SJCRH30 (cell line): ENCODE measurements at places on chromosomes 4 and X.

DNA sequence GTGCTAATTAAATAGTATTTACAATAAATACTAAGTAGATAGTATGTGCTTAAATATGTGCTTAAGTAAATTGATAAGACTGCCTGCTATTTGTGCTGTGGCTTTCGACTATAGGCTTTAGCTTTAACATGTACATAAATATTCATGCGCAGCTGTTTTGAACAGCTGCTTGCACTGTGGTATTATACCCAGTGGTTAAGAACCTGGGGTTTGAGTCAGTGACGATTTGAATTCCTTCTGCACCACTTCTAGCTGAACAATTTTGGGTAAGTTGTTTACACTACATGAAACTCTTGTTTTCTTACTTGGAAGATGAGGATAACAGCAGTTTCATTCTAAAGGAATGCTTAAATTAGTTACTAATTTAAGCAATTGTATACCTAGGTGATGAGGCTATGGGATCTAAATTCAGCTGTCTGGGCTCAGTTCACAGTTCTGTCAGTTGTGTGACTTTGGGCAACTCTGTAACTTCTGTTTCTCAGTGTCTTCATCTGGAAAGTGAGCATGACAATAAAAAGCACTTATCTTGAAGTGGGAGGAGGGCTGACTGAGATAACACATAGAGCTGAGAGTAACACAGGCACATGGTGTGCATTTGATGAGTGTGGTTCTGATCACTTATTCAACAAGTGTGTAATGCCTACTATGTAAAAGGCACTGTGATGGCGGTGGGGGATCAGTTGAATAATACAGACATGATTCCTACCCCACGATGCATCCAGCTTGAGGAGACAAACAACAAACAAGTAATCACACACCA lies 37.0 kb downstream of the HPGDS start:
- H3K36me3 ChIP-seq, result no peaks in the 10 kb centered on the region
- H3K4me1 ChIP-seq, result peaks cover 36% of the 10 kb centered on the region
- H3K27me3 ChIP-seq, result no peaks in the 10 kb centered on the region
- H3K27ac ChIP-seq, result peak overlapping the region; percentile 6

DNA sequence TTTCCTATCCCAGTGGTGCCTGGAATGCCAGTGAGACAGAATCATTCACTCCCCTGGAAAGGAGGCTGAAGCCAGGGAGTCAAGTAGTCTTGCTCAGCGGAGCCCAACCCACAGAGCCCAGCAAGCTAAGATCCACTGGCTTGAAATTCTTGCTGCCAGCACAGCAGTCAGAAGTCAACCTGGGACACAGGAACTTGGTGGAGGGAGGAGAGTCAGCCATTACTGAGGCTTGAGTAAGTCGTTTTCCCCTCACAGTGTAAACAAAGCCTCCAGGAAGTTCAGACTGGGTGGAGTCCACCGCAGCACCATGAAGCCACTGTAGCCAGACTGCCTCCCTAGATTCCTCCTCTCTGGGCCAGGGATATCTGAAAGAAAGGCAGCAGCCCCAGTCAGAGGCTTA lies 283.2 kb upstream of the CPEB2 start:
- no peaks in the 10 kb centered on the region for H3K36me3 ChIP-seq
- H3K27me3 ChIP-seq, result no peaks in the 10 kb centered on the region

GRCh38 chr4:113878668-113879067 lies 100.8 kb downstream of the ARSJ start:
- H3K27me3 ChIP-seq, result no peaks in the 10 kb centered on the region
- H3K27ac ChIP-seq, result no peak overlapping the region
- peak; percentile 44 for DNase-seq
- no peaks in the 10 kb centered on the region for H3K36me3 ChIP-seq

- DNase-seq, result no peak
- no peaks in the 10 kb centered on the region for H3K36me3 ChIP-seq
- no peaks in the 10 kb centered on the region for H3K27me3 ChIP-seq
Observed at GRCh38 chr4:184198190-184198589, 19.5 kb downstream of the ENPP6 start.

- peak; percentile 44 for DNase-seq
- no peaks in the 10 kb centered on the region for H3K27me3 ChIP-seq
Observed at GRCh38 chr4:176579226-176579625, 213.5 kb downstream of the VEGFC start.

DNA sequence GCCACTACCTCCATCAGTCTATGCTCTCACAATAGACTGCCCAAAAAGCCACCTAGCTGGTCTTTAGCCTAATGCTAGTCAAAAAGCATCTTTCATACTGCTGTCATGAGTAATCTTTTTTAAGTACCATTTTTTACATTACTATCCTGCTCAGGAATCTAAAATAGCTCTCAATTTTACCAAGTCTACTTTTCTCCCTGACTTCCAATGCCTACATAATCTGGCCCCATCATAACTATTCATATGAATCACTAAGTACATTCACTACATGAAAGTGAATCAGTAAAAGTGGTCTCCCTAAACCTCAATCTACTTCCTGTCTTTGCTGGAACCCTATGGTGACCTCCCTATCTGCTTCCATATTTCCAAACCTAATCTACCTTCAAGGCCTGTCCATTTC lies 105.9 kb downstream of the THOC2 start:
- peaks cover 77% of the 10 kb centered on the region for H3K36me3 ChIP-seq
- DNase-seq, result no peak
- H3K4me1 ChIP-seq, result 0 out of 2 replicates have a peak, but pooled peaks cover 2% of the 10 kb centered on the region
- no peaks in the 10 kb centered on the region for H3K27me3 ChIP-seq

- H3K27ac ChIP-seq, result no peak overlapping the region
- peaks cover 6% of the 10 kb centered on the region; the same call in 1 of the 2 replicates for H3K27me3 ChIP-seq
- H3K4me1 ChIP-seq, result no peaks in the 10 kb centered on the region; the same call in 1 of the 2 replicates
- no peak overlapping the region for H3K4me3 ChIP-seq
Observed at GRCh38 chr4:8291701-8292477, 22.3 kb downstream of the HTRA3 start.

DNA sequence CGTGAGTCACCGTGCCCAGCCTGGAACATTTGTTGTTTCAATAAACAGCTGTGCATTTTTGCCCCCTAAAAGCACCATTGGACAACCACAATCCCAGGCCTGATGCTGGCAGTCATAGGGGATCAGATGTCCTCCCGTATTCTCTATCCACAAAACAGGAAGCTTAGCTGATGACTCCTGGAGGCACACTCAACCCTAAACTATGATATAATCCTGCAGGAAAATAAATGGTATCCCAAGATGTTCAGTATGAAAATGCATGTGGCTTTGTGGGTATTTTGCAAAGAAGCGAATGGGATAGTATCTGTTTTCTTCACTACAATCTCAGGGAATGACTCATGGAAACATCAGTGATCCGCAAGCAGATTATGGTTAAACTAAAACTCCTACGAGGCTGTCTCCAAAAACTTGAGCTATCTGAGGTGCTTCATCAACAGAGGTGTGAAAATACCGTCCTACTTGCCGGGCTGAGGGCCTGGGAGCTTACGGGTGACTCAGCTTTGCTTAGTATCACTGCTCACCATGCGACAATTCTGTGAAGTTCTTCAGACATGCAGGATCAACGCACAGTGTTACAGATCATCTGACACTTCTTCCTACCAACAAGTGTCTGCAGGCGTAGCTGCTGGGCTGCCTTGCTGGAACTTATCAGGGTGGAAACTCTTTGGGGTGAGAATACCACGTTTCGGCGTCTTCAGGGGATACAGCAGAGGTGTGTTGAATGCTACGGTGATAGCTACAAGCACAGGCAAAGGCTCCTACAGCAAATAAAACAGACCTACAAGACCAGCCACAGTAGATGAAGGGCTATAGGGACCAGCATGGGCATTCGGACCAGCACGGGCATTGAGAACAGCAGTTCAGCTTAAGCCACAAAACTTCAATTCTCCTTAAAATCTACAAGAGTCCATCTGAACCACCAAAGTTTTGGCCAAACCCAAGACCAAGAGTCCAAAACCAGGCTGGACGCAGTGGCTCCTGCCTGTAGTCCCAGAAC lies 148.5 kb downstream of the DHRSX start:
- DNase-seq, result peak; percentile 95
- peaks cover 18% of the 10 kb centered on the region for H3K4me1 ChIP-seq
- H3K27ac ChIP-seq, result peak overlapping the region; percentile 89
- H3K4me3 ChIP-seq, result no peak overlapping the region

- H3K4me3 ChIP-seq, result no peak overlapping the region
- no peaks in the 10 kb centered on the region for H3K36me3 ChIP-seq
- H3K27ac ChIP-seq, result no peak overlapping the region
- H3K4me1 ChIP-seq, result no peaks in the 10 kb centered on the region
- DNase-seq, result no peak
Observed at GRCh38 chr4:24002330-24002966, 112.6 kb upstream of the PPARGC1A start.

GRCh38 chrX:11097933-11098332 lies 13.2 kb upstream of the HCCS start:
- DNase-seq, result no peak
- H3K4me1 ChIP-seq, result peaks cover 15% of the 10 kb centered on the region
- peaks cover 4% of the 10 kb centered on the region for H3K36me3 ChIP-seq
- no peaks in the 10 kb centered on the region for H3K27me3 ChIP-seq

DNA sequence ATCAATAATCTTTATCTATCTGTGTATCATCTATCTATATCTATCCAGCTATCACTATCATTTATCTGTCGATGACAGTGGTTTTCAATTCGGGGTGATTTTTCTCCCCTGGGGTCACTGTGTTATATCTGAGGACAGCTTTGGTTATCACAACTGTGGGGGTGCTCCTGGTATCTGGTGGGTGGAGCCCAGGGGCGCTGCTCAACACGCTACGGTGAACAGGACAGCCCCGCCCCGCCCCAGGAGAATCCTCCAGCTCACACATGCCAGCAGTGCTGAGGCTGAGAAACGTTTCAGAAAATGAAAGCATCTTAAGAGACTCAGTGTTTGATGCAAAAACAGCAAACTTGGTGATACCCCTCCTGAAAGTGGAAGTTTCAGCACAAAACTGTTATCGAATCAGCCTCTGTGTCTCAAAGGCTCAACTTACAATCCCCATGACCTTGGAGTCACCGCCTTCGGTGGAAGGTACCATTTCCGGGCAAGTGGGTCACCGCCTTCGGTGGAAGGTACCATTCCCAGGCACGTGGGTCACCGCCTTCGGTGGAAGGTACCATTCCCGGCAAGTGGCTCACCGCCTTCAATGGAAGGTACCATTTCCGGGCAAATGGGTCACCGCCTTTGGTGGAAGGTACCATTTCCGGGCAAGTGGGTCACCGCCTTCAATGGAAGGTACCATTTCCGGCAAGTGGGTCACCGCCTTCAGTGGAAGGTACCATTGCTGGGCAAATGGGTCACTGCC lies 315.3 kb downstream of the DHRSX start:
- H3K4me1 ChIP-seq, result no peaks in the 10 kb centered on the region
- no peaks in the 10 kb centered on the region for H3K27me3 ChIP-seq
- DNase-seq, result no peak
- H3K27ac ChIP-seq, result no peak overlapping the region
- no peak overlapping the region for H3K4me3 ChIP-seq

- H3K36me3 ChIP-seq, result no peaks in the 10 kb centered on the region
- H3K27ac ChIP-seq, result no peak overlapping the region
- no peaks in the 10 kb centered on the region for H3K27me3 ChIP-seq
- no peak for DNase-seq
- no peak overlapping the region for H3K4me3 ChIP-seq
Observed at GRCh38 chrX:116292183-116292582, 121.6 kb downstream of the AGTR2 start.

- no peaks in the 10 kb centered on the region for H3K27me3 ChIP-seq
- H3K36me3 ChIP-seq, result no peaks in the 10 kb centered on the region
- no peak overlapping the region for H3K27ac ChIP-seq
- H3K4me3 ChIP-seq, result no peak overlapping the region
- DNase-seq, result no peak
Observed at GRCh38 chrX:102765217-102765616, 44.7 kb downstream of the GPRASP3 start.

DNA sequence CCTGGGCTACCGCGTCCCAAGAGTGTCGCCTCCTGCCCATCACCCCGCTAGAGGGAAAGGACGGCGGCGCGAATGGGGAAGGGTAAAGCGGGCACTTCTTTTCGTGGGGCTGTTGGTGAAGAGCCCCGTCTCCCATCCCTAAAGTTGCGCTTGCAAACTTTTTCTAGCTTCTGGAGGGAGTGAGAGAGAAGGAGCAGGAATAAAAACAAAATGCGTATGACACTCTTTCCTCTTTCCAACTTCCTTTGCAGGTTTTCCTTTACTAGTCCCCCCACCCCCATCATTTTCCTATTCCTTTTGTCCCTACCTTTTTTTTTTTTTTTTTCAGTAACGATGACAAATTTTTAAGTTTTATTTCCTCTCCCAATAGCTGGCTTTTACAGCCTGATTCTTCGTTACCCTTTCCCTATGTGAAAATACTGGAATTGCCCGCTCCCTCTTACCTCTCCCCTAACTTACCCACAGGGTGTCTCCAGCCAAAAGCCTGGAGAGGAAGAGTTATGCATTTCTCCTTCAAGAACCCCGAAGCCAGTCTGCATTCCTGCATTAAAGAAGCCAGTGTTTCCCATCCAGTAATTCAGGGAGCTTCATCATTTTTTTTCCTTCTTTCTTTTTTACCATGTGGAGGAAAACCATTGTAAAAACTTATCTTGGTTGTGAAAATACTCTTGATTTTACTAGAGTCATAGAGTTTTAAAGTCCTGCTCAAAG lies 613 bp upstream of the ARSJ start:
- H3K36me3 ChIP-seq, result no peaks in the 10 kb centered on the region
- H3K27ac ChIP-seq, result peak overlapping the region; percentile 48
- H3K4me1 ChIP-seq, result 0 out of 2 replicates have a peak, but pooled peaks cover 4% of the 10 kb centered on the region
- H3K27me3 ChIP-seq, result no peaks in the 10 kb centered on the region
- peak; percentile 36 for DNase-seq

- H3K4me3 ChIP-seq, result no peak overlapping the region
- no peaks in the 10 kb centered on the region for H3K36me3 ChIP-seq
- peak overlapping the region; percentile 44 for H3K27ac ChIP-seq
- peaks cover 8% of the 10 kb centered on the region for H3K4me1 ChIP-seq
- DNase-seq, result peak; percentile 75
Observed at GRCh38 chr4:142581881-142582280, 264.2 kb downstream of the INPP4B start.

DNA sequence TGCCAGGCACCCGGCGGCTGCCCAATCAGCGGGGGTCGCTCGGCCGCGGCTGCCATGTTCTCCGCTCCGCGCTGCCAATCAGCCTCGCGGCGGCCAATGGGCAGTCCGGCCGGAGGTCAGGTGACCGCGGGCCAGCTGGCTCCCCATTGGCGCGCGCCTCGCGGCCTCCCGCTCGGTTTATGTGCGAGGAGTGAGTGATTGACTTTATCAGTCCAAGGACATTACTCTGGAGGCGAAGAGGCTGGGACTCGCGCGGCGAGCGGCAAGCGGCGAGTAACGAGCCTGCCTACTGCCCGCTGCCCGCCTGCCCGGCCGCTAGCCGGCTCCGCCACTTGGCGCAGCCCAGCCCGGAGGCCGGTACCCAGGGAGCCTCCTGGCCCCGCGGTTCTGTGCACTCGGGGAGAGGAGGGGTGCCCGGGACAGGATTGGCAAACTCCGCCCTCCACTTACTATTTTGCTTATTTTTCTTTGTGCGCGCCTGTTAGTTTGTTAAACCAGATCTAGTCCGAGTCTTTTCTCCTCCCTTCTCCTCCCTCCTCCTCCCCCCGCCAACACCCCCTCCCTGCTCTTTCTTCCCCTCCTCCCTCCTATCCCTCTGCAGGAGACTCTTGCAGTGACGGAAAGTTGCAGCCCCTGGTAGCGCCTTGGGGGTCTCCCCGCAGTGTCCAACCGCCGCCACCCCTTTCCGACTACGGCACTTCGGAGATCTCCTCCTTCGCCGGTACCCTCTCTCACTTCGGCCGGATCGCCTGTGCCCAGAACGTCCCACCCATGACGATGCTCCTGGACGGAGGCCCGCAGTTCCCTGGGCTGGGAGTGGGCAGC lies at the start of gene ZIC3:
Gene ZIC3 (plus strand): TSS at position 207 of the 825 bp plus-strand sequence. CDS start 565 bp downstream, at position 772.
- H3K4me3 ChIP-seq, result no peak within 1 kb of the TSS
- no peak for DNase-seq
- H3K27me3 ChIP-seq, result no peaks in the 10 kb centered on the region
- no peaks in the 10 kb centered on the region for H3K36me3 ChIP-seq
- no peaks in the 10 kb centered on the region for H3K4me1 ChIP-seq

GRCh38 chr4:6561706-6562371 lies 13.2 kb upstream of the MAN2B2 start:
- H3K4me3 ChIP-seq, result no peak overlapping the region
- no peaks in the 10 kb centered on the region for H3K4me1 ChIP-seq
- no peak overlapping the region for H3K27ac ChIP-seq
- peaks cover 27% of the 10 kb centered on the region for H3K27me3 ChIP-seq
